Mesenteric fat pad (tissue), 1 donor: ENCODE measurements at places on chromosomes 3 and 15.

DNA sequence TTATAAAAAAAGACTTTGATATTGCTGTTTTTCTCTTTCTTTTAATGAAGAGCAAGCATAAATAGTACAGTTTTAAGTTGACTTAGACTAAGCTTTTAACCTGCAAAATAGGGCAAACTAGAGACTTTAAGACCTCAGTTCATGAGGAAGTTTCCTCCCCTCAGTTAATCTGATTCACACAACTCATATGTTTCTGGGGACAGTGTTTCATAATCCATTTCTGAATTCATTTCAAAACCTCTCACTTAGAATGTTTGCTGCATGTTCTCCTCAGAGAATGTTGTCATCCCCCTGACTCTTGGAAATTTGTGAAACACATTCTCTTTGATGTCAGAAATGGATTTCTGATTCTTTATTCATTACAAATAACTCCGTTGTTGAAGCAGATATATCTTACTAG lies 79.3 kb upstream of the SKOR1 start:
- no peak for DNase-seq

GRCh38 chr3:12107071-12107713 lies 51.5 kb downstream of the TIMP4 start:
- no peak for DNase-seq

GRCh38 chr3:100506355-100506754 lies 13.9 kb downstream of the TMEM45A start:
- no peak for DNase-seq

GRCh38 chr3:32453346-32453745 lies 49.3 kb downstream of the CMTM6 start:
- DNase-seq, result no peak

DNA sequence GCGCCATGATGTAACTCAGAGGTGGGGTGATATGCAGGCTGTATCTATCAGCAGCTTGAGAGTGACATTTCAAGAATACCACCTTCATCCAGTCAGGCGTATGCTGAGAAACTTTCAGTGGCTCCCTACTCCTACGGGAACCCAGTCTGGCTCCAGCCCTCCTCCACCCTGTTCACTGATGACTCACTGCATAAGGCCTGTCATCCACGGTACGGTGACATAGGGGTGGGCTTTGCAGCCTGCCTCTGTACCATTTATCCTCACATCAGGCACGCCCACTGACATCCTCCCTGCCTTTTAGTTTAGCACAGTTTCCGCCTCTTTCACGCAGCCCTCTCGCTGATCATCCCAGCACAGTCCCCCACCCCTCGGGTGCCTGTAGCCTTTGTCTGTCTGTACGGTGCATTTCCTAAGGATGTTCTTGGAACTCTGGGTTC lies 11.7 kb downstream of the PXYLP1 start:
- DNase-seq, result no peak

- DNase-seq, result no peak
These were observed 31.0 kb downstream of the LCMT2 start for GRCh38 chr15:43299411-43299810.

DNA sequence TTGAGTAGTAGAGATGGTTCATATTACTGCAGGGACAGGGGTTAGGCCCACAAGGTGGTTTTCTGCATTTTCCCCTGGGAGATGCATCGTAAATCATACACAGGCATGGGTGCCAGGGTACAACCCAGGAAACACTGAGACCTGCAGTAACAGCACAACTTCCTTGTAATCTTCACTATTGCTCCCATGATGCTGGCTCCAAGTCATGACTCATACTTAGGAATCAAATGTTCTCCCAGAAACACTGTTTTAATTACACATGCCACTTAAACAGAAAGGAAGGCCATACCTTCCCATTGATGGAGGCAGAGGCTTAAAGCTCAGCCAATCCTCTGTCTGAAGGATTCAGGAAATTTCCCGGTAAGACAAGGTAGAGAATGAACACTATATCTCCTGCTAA lies 106.5 kb downstream of the ERC2 start:
- DNase-seq, result no peak

DNA sequence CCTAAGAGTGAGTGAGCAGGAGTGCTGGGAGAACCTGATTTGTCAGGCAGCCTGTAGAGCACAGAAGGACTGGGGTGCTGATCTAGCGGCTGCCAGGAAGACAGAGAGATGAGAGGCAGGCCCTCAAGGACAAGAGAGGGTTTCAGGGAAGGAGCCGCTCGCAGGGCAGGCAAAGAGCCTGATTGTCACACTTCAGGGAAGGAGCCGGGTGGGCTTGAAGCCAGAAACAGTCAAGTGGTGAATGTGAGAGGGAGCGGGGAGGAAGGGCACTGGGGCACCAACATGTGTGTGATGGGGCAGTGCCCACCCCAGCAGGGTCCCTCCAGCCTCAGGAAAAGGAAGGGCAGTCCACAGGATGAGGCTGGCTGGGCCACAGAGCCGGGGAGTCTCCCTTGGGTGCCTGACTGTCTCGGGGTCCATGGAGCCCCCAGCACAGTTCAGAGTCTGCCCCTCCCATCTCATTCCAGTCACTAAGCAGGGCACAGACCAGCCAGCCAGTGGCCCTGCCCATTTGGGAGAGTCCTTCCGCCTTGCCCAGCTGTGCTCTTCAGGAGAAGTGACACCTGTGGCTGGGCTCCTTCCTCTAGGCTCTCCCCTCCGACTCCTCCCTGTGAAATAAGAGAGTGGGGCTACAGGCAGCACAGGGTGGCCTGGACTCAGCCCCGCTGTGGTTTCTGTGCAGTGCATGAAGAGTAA lies 148.6 kb downstream of the RAB11A start:
- no peak for DNase-seq

DNA sequence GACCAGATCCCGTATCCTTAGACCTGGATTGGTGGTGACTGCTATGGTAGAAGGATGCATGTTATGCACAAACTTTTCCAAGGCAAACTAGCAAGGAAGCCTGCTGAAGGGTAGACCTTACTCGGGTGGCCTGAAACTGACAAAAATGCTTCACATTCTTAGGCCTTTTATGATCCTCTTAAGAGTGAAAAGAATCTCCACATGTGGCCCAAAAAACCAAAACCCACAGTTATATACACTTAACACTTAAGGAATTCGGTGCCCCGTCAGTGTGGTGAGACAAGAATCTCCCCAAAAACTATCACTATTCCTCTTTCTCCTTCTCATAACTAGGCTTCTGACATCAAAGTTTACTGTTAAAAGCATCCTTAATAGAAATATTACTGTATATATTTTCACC lies 130.1 kb upstream of the SOX2 start:
- no peak for DNase-seq

DNA sequence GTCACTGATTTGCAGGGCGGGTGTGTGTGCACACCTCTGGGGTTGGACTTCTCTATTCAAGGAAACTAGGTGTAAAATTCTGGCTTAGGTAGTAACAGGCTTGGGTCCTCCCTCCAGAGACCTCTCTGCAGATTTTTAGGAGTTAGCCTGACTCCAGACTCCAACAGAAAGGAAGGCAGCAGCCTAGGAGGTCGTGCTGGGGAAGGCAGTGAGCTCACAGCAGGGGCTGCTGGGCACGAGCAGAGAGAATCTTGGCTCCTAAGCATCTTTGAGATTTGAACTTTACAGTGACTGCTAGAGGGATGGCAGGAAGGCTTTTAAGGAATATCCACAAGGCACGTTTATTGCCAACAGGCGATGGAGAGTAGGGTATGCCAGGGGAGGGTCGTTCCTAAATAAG lies 612.6 kb downstream of the FOXP1 start:
- DNase-seq, result no peak

GRCh38 chr3:160224256-160224655 lies 966 bp upstream of the C3orf80 start:
- DNase-seq, result no peak

DNA sequence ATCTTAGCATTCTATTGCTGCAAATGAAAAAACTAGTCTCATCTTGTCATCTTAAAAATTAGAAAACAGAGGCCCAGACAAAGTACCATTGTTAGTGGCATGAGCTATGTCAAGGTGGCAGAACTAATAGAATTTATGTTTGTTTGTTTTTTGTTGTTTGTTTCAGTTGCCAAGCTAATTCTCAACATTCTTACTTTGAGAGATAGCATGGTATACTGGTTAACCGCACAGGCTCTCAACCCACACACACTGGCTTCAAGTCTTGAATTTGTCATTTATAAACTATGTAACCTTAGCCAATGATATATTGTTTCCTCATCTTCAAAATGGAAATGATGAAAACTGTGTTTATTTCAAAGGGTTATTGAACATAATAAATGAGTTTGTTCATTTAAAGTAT lies 367.6 kb upstream of the PLSCR5 start:
- no peak for DNase-seq

GRCh38 chr3:126463521-126463920 lies 12.2 kb downstream of the ZXDC start:
- no peak for DNase-seq

- DNase-seq, result no peak
These were observed 54.9 kb downstream of the TRIM71 start for GRCh38 chr3:32872487-32873382.

GRCh38 chr3:160180581-160181216 lies 44.5 kb upstream of the C3orf80 start:
- no peak for DNase-seq

DNA sequence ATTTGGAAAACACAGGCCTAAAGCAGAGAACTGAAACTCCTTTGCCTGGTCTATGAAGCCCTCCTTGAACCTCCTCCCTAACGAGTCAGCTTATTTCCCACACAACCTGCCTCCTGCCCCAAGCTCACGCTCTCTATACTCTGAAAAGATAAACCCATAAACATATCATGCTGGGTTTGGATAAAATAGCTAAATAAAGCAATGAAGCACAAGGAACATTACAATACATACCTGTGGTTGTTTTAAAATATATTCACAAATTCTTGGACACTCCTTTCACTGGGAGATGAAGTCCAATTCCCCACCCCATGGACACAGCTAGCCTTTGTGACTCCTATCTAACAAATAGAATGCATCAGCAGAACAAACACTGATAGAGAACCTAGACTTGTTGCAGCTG lies 98.2 kb downstream of the PLCH1 start:
- DNase-seq, result no peak

GRCh38 chr3:194421-194820 lies 2.1 kb upstream of the CHL1 start:
- no peak for DNase-seq

DNA sequence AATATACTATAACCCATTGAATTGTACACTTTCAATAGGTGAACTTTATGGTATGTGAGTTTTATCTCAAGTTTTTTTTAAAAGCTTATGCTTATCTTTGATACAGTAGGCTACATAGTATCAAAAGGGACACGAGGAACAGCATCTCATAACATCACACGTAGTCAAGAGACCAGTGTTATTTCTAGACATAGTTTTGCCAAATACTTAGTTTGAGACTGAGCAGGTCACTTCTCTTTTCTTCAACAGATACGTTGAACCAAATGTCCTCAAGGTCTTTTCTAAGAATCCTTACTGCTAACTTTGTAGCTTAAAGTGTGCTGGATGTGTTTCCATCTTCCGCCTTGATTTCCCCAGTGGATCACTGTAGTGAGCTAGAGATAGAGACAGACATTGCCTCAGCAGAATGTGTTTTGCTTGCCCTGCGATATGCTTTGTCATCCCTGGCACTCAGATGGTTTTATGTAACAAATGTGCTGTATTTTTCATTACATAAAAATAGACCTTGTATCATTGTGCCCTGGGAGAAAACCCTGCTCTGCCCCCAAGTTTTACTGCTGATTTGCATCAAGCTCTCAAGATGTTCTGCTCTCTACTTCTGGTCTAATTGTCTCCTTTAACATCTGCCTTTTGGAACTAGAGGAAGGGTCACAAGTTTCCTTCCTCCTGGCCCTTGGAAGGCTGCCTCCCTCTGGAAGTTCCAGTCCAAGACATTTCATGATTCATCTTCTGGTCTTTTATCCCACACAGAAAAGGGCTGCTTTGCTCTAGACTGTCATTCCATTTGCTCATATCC lies 426.4 kb upstream of the RGMA start:
- no peak for DNase-seq

DNA sequence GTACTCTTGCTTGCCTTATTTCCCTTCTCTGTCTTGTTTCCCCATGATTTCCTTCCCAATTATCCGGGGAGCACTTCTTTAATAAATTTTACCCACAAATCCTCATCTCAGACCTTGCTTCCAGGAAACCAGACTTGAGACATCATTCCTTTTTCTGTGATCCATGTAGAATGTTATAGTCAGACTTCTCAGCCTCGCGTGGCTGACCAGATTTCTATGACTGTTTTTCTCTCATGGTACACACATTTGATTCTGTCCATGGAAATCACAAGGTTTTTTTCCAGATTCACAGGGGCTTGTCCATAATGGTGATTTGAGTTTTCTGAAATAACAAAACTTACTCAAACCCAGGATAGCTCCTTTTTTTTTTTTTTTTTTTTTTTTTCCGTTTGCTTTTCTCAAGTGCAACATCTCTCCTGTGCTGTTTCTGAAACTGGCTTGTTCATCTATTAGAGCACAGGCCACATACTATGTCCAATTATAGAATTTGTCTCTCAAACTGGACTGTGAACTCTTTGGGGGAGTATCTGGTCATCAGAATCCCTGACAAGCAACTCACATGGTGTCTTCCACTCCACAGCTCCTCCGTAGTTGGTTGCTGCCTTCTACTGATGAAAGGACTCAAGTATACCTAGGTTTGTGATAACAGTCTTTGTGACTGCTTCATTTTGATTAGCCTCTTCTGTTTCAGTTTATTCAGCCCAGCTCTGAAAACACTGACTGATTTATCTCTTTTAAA lies 50.8 kb downstream of the RBMS3 start:
- no peak for DNase-seq

GRCh38 chr3:37855363-37855970 lies 6.2 kb upstream of the CTDSPL start:
- DNase-seq, result peak; percentile 93

- no peak for DNase-seq
These were observed 2.5 kb downstream of the OSBPL10 start for GRCh38 chr3:31978553-31978952.

- no peak for DNase-seq
These were observed 65.6 kb downstream of the ATP1B3 start for GRCh38 chr3:141942006-141942405.

DNA sequence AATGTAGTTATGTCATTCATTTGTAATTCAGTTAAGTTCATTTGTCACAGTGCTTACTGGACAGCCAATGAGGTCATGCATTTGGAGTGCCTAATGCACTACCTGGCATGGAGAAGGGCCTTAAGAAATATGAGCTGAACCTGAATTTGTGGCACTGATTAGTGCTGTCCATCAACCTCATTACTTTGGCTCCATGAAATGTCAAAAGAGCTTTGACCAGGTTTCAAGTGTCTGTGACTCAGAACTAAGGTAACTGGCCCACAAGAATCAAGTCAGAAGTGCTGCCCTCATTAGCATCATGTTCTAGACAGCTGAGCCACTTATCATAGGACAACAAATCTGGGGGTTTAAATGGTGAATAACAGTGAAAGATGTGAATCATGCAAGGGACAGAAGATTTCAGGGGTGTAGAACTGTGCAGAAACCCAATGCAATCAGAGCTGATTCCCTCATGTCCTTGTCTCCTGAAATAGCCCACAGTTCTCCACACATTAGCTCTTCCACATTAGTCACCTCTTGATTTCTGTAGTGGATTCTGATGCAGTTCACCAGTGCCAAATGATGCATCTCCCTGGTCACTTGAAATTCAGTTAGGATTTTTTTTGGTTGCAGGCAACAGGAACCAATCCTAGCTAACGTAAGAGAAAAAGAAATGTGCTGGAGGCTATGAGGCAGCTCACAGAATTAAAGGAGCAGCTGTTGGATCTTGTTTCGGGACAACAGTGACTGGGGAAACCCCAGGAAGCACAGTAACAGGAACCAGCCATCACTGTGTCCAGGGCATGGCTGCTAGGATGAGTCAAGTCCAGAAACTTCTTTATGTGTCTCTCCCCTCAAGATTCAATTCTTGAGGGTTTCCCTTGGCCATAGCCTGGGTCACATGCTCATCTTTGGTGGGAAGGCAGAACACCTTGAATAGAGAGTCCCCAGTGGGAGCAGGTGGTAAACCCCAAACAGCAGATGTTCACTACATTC lies 38.7 kb downstream of the CHST2 start:
- DNase-seq, result no peak
